Activated CD4-positive, alpha-beta T cell treated with anti-CD3 and anti-CD28 coated beads, Interleukin-2, Interleukin-4, amounts not matched to agents 100 ng/mL and 50 ng/mL, durations not matched to agents 16 hours and 8 hours (primary cell): ENCODE measurements at places on chromosomes 13 and 19.
A peak's percentile ranks its signal among the peaks of the same experiment; 100 is the strongest.

DNA sequence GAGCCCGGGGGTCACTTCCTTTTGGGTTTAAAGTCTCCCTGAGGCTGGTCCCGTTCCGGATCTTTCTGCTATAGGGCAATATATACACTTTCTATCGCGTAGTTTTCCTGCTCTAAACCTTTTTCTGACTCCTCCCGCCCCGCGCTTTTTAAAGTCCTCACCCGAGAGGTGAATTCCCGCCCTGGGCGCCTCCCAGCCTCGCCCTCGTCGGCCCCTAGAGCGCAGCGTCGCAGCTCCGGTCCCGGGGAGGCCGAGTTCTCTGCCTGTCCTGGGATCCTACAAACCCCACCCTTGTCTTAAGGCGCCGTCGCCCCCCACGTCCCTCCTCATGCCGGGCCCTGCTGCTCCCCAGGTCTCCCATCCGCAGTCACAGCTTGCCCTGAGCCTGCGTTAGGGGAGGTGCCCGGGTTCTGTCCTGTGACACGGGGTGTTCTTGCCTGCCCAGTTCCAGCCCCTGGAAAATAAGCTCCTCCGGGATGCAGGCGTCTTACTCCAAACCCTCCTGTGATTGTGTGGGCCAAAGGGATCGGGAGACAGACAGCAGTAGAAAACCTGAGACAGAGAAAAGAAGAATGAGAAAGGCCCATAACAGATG, 491 bp downstream of the ZNF525 start:
- DNase-seq, result peak; percentile 9

DNA sequence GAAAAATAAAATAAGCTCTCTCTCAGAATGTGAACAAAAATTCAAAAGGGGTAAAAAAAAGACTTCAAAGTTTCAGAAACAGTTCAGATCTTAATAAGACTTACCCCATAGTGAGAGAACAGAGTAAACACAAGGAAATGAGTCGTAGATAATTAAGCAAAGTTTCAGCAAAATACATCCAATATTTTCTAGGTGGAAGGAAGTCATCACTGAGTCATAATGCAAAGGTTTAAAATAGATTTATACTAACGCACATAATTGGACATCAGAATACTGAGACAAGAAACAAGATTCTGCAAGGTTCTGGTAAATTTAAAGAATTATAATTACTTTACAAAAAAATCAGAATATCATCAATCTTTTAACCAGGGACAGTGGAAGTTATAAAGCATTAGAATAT, 1370.7 kb upstream of the ATXN8OS start:
- DNase-seq, result no peak

DNA sequence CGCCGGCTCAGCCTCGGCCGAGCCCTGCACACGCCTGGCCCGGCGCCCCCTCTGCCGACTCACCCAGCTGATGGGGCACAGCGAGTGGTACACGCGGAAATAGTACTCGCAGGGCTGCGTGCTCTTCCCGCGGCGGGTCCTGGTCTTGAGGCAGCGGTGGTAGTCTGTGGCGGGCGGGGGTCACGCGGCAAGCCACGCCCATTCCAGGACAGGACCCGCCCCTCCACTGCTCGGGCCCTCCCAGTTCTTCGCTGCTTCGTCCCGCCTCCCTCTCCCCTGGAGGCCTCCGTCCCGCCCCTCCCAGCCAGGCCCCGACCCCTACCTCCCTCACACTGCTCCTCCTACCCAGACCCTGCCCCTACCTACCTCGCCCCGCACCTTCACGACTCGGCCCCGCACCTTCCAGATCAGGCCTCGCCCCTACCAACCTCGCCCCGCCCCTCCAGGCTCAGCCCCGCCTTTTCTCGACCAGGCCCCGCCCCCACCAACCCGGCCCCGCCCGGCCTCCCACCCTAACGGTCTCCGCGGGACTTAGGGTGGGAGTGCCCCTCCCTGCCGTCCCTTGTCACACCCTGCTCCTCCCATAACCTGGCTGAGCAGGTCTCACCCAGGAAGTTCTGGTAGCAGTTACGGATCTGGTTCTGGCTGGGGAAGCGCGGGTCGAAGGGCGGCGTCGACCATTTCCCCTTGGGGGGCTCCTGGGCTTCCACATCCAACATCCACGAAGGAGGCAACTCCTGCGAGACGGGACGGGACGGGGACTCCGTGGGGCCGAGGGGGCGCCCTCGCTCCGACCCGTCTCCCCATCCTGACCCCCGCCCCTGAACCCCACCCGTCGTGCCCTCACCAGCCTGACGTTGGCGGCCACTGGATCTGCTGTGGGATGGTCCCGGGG, 469 bp downstream of the COX6B2 start:
- no peak for DNase-seq

DNA sequence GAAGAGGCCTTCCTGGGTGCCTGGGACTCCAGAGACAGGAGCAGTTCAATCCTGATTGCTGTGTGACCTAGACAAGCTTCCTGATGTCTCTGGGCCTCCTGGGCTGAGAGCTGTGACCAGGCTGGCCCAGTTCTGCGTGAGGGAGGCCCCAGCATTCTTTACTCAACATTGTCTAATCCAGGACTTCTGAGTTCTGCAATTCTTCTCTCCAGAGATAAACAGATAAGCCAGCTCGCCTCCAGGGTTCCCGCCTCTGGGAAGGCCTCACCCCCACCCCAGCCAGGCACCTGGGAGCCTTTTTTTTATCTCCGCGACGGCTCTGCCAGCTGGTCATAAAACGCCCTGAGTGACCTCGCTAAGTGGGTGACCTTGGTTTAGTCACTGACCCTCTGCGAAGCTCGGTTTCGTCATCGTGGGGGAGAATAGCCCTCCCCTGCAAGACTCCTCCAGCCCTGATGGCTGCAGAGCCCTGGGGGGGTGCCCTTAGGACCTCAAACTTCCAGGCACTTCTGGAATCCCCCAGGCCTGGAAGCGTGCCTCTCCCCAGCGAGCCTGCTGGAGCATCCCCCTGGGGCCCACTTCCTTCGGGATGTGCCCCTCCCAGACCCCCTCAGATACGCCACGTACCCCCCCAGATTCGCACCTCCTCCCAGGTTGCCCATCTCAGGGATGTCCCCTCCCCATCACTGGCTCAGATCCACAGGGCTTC, 1.9 kb downstream of the SULT2B1 start:
- no peak for DNase-seq

GRCh38 chr19:36916991-36917390, 859 bp downstream of the ZNF568 start:
- DNase-seq, result no peak

- peak; percentile 56 for DNase-seq
Observed at GRCh38 chr19:46678110-46678732, 17.2 kb upstream of the DACT3 start.

DNA sequence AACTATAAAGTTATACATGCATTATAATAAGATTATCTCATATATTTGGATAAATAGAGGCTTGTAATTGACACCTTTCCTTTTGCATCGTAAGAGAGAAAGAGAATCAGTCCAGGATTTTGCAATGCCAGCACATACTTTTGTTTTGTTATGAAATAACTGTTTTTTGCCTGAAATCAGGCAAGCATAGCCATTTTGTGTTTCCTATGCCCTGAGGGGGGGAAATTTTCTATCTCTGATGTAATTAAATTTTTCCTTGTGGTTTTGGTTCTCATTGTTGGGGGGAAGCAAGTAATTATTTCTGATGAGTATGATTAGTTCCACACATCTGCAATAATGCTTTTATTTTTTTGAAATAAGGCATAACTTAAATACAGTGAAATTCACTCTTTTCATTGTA, 229.4 kb downstream of the NDFIP2 start:
- no peak for DNase-seq

GRCh38 chr13:49060678-49061387, 85.1 kb downstream of the FNDC3A start:
- no peak for DNase-seq

- peak; percentile 94 for DNase-seq
Observed at GRCh38 chr19:50333235-50333736, 4.1 kb upstream of the KCNC3 start.

- no peak for DNase-seq
Observed at GRCh38 chr19:18771328-18772242, 19.5 kb downstream of the COMP start.

- no peak for DNase-seq
Observed at GRCh38 chr13:50152224-50152623, 137.0 kb downstream of the KCNRG start.

GRCh38 chr13:110593430-110594130, 21.8 kb upstream of the NAXD start:
- DNase-seq, result peak; percentile 46

- DNase-seq, result no peak
Observed at GRCh38 chr19:35429698-35430408, 18.2 kb upstream of the FFAR2 start.

DNA sequence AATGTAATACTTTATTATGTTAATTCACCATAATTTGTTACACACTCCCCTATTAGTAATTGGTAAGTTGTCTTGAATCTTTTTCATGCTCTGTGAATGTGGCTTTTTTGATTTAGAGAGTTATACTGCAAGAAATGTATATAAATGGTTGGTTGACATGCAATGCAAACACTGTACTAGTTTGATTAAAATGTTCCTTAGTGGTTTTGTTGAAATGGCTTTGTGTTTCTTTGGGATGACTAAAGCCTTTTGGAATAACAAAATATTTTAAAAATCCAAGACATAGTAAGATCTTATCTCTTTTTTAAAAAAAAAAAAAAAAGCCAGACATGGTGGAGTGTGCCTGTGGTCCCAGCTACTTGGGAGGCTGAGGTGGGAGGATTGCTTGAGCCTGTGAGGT, 10.5 kb downstream of the LAMP1 start:
- DNase-seq, result no peak

GRCh38 chr19:47028195-47028601, 8.6 kb downstream of the NPAS1 start:
- DNase-seq, result no peak

DNA sequence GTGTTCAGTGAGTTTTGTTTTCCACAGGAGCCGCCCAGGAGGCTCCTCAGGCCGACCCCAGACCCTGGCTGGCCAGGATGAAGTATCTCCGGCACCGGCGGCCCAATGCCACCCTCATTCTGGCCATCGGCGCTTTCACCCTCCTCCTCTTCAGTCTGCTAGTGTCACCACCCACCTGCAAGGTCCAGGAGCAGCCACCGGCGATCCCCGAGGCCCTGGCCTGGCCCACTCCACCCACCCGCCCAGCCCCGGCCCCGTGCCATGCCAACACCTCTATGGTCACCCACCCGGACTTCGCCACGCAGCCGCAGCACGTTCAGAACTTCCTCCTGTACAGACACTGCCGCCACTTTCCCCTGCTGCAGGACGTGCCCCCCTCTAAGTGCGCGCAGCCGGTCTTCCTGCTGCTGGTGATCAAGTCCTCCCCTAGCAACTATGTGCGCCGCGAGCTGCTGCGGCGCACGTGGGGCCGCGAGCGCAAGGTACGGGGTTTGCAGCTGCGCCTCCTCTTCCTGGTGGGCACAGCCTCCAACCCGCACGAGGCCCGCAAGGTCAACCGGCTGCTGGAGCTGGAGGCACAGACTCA, 12.9 kb downstream of the B3GNT3 start:
- DNase-seq, result no peak

DNA sequence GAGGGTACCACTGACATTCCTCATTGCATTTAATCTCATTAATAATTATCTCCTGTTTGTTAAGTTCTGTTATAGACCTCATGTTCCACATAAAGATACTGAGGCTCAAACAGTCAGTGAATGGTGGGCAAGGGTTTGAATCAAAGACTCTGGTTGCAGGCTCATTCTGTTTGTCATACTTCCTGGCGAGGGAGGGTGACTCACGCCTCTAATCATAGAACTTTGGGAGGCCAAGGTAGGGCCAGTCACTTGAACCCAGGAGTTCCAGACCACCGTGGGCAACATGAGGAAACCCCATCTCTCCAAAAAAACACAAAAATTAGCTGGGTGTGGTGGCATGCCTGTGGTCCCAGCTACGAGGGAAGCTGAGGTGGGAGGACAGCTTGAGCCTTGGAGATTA, 220.7 kb upstream of the MIR17HG start:
- DNase-seq, result no peak

DNA sequence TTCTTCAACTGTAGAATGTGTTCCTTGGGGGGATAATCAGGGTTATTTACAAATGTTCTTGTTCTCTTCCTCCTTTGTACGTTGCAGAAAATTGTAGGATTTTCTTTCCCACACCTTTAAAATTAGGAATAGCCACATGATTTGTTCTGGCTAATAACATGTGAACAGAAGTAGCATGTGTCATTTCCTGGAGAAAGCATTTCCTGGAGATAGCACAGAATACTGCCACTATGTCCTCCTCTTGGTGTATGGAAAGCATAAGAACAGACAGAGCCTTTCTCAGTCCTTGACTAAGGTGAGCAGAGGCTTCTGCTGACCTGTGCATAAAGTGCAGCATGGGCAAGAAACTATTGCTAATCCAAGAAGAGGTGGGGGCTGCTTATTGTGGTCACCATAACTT, 101.8 kb downstream of the FAM216B start:
- DNase-seq, result no peak

- DNase-seq, result no peak
Observed at GRCh38 chr13:43307921-43308433, 284.6 kb downstream of the DNAJC15 start.

DNA sequence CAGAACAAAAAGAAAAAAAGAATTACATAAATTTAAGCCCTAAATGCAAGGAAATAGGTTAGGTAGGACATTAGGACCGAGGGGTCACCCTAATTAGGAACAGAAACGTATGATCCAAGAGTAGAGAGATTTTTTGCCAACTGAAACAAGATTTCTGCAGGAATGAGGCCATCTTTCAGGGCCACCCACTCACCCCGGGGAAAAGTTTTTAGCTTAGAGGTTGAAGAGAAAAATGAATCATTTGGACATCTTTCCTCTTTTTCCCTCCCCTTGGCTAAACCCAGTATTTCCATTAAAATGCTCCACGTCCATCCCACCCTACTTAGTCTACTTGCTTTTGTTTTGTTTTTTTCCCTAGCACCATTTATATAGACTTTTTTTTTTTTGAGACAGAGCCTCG, 10.6 kb upstream of the PNMA8A start:
- no peak for DNase-seq

GRCh38 chr19:1239796-1240737, 1.5 kb upstream of the ATP5F1D start:
- peak; percentile 93 for DNase-seq

DNA sequence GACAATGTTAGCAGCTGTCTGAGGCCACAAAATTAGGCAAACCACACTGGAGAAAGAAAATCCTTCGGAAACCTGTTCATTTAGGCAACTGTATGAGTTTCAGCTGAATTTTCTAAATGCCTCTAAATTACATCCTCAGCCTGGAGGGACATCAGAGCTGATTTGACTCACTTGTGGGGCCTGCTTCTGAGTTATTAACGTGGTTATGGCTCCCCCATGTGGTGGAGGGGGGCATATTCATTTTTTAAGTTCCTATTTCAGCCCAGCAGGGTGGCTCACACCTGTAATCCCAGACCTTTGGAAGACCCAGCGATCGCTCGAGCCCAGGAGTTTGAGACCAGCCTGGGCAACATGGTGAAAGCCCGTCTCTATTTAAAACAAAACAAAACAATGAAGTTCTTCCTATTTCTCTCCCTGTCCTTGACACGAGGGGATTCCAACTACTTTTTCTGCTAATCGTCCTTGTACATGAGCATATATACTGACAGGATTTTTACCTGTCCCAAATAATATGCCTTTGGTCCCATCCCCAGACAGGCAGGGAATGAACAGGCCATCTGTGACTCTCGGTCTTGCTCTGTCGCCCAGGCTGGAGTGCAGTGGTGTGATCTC, 31.5 kb upstream of the HIF3A start:
- DNase-seq, result peak; percentile 81
